ENCODE measurements at places on chromosomes 2 and 18. TPM values are rescaled to one million over a fixed set of nuclear protein-coding genes. Genes with fewer than 3 reads are reported as not detected.

The DHRS9 gene
- not detected for total RNA-seq

The REG3A gene
- total RNA-seq: not detected

The RAB6D gene
- not detected for total RNA-seq

The MGAT4A gene
- total RNA-seq: 42.2 TPM

The COL6A3 gene
- total RNA-seq: not detected

The MEP1B gene
- not detected for total RNA-seq

The C2orf66 gene
- total RNA-seq: 0.27 TPM

The FLACC1 gene
- total RNA-seq: 1.4 TPM

The SERPINB10 gene
- not detected for total RNA-seq

The CXCR1 gene
- total RNA-seq: not detected

The IL1F10 gene
- not detected for total RNA-seq

The EGR4 gene
- not detected for total RNA-seq

The NEMP2 gene
- total RNA-seq: 3.8 TPM

The LOXL3 gene
- 0.95 TPM for total RNA-seq

The SULT1C4 gene
- 28.2 TPM for total RNA-seq

The SCN9A gene
- total RNA-seq: 1.8 TPM

The SOWAHC gene
- total RNA-seq: 3.6 TPM

The ORC2 gene
- total RNA-seq: 34.0 TPM

The PIGN gene
- total RNA-seq: 31.1 TPM

The IRS1 gene
- total RNA-seq: 0.11 TPM

The SLC5A6 gene
- 42.7 TPM for total RNA-seq

The SH2D6 gene
- 0.39 TPM for total RNA-seq

The SLC5A7 gene
- total RNA-seq: not detected

The ANKRD62 gene
- total RNA-seq: not detected

All from endothelial cell of umbilical vein (primary cell).